DMS79 treated with DMSO at 0.1 percent for 48 hours (cell line): ENCODE measurements at places on chromosomes 6 and 20.

- no peak for DNase-seq
These were observed 133.8 kb downstream of the GMPR start for GRCh38 chr6:16372029-16372776.

DNA sequence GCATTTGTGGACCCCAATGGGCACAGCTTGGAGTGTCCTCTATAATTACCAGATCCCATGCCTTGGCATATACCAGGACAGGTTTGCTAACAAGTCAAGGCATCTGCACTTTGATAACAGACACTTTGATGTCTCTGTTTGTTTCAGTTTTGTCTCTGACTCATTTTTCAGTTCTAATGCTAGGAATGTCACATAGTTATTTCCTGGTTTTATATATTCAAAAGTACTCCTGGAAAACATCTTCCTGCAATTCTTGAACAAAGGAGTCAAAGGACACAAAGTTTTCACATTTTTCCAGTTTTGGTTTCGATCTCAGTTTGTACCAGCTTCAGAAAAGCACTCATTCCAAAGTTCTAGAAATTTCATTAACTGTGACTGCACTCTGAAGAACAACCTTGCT, 188.1 kb downstream of the FOXC1 start:
- DNase-seq = no peak

GRCh38 chr6:22878706-22879105, 309.3 kb downstream of the HDGFL1 start:
- no peak for DNase-seq

- no peak for DNase-seq
These were observed 417.5 kb downstream of the EYS start for GRCh38 chr6:65289491-65289890.

DNA sequence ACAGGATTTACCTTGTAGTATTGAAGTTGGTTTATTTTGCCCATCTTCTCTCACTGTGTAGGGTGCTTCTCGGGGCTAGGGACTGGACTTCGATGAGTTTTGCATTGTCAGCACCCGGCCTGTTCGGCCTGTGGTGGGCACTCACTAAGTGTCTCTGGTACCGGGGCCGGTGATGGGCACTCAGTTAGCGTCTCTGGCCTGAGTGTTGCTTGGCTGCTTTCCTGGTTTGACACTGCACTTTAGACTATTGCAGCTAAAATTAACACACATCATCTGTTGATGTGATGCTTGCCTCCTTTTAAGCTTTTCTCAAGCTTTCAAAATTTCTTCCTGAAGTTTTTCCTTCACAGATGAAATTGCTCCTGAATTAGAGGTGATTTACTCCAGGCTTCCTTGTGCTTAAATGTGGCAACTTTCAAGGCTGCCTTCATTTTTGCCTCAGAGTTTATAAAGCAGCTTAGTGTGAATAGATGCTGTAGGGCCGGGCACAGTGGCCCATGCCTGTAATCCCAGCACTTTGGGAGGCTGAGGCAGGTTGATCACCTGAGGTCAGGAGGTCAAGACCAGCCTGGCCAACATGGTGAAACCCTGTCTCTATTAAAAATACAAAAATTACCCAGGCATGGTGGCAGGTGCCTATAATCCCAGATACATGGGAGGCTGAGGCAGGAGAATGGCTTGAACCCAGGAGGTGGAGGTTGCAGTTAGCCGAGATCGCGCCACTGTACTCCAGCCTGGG, 41.7 kb upstream of the TULP4 start:
- no peak for DNase-seq

- peak; percentile 91 for DNase-seq
These were observed 101.5 kb upstream of the SLC24A3 start for GRCh38 chr20:19110881-19111460.

GRCh38 chr6:143323729-143324470, 126.6 kb downstream of the ADAT2 start:
- no peak for DNase-seq

GRCh38 chr6:108492131-108492766, 68.5 kb upstream of the FOXO3 start:
- DNase-seq = no peak

GRCh38 chr6:81166770-81167169, 585.7 kb downstream of the TENT5A start:
- DNase-seq = no peak

GRCh38 chr6:136226674-136227377, 23.3 kb downstream of the MTFR2 start:
- DNase-seq = no peak

- no peak for DNase-seq
These were observed 68.5 kb upstream of the ARMH2 start for GRCh38 chr6:24867104-24867703.

- peak; percentile 73 for DNase-seq
These were observed 57.9 kb downstream of the TRIM38 start for GRCh38 chr6:26020329-26021000.

GRCh38 chr6:148780918-148781436, 34.1 kb downstream of the UST start:
- no peak for DNase-seq

- DNase-seq = no peak
These were observed 105.5 kb upstream of the MYL9 start for GRCh38 chr20:36435592-36436541.

DNA sequence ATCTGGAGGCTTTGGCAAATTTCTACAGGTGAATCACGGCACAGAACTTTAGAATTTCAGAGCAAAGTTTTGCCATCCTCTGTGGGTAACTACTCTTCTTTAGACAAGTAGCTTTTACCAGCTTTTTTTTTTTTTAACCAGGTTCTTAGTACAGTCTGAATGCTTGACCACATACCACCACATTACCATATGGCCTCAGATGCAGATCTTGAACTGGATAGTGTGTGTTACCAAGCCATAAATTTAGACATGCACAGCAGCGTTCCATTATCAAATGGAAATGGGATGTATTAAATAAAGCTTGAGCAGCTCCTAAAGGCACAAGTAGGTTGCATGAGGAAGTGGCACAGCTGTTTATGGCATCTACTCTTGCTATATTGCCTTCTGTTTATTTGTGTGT, 38.3 kb upstream of the PRSS16 start:
- no peak for DNase-seq

- DNase-seq = peak; percentile 89
These were observed 117.4 kb downstream of the TTLL2 start for GRCh38 chr6:167442245-167442644.

DNA sequence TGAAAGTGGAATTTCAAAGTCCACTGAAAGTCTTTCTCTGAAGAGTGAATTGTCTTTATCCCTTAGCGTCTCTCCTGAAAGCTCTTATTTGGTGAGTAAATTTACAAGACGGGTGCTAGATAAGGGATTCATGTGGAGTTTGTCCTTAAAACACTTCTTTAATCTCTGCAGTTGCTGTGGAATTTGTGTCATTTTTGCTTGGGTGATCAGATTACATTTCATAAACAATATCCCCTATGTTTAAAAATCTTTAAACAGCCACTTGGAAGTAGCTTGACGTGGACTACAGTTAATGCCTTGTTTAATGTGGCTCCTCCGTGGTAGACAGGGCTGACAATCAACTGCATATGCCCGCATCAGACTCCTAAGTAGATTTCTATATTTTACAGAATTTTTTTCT, 175.4 kb upstream of the ZNF217 start:
- DNase-seq = no peak

- no peak for DNase-seq
These were observed 80.1 kb downstream of the PAK5 start for GRCh38 chr20:9758752-9759151.

GRCh38 chr6:33549196-33549595, 30.9 kb downstream of the BAK1 start:
- DNase-seq = no peak

GRCh38 chr6:157219201-157220200, 103.8 kb downstream of the TMEM242 start:
- no peak for DNase-seq

GRCh38 chr6:51045548-51045947, 226.9 kb downstream of the TFAP2B start:
- DNase-seq = no peak

- DNase-seq = no peak
These were observed 84.6 kb downstream of the PTPN1 start for GRCh38 chr20:50594591-50595432.

GRCh38 chr6:53983301-53983700, 127.9 kb upstream of the MLIP start:
- no peak for DNase-seq

DNA sequence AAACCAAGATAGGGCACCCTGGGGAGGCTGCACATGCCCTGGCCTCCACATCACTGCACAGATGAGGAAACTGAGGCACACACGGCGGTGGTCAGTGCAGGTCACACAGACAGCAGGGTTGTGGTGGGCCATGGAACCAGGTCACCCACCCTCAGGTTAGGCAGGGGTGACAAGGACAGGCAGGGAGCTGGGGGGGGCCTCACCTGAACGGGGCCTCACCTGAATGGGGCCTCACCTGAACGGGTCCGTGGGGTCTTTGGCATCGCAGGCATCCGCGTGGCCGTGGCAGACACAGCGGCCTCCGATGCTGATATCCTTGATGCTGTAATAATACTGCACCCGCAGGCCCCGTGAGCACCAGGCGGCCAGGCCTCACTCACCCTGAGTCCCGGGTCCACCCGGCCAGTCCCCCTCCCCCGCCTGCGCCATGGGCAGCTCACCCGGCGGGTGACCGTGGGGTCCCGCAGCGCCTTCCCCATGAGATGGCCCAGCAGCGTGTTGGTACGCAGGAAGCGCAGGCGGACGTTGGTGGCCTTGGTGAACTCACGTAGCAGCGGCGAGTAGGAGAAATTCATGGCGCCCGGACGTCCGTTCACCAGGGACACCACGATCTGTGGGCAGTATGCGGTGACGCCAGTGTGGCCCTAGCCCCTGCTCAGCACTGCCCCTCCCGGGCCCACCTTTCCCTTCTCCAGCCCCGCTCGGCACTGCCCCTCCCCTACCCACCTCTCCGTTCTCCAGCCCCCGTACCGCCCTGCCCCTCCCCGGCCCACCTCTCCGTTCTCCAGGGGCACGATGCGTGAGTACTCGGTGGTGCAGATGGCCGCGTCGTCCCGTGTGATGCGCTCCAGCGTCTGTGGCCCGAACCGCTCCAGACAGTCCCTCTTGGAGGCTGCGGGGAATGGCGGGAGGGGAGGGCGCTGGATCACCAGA, 15.4 kb downstream of the LAMA5 start:
- DNase-seq = no peak

- peak; percentile 35 for DNase-seq
These were observed 26.3 kb downstream of the SPDEF start for GRCh38 chr6:34529665-34530327.

- DNase-seq = no peak
These were observed 249.8 kb downstream of the SAMD5 start for GRCh38 chr6:147758303-147758702.

- no peak for DNase-seq
These were observed 487.3 kb upstream of the JARID2 start for GRCh38 chr6:14758421-14759081.

DNA sequence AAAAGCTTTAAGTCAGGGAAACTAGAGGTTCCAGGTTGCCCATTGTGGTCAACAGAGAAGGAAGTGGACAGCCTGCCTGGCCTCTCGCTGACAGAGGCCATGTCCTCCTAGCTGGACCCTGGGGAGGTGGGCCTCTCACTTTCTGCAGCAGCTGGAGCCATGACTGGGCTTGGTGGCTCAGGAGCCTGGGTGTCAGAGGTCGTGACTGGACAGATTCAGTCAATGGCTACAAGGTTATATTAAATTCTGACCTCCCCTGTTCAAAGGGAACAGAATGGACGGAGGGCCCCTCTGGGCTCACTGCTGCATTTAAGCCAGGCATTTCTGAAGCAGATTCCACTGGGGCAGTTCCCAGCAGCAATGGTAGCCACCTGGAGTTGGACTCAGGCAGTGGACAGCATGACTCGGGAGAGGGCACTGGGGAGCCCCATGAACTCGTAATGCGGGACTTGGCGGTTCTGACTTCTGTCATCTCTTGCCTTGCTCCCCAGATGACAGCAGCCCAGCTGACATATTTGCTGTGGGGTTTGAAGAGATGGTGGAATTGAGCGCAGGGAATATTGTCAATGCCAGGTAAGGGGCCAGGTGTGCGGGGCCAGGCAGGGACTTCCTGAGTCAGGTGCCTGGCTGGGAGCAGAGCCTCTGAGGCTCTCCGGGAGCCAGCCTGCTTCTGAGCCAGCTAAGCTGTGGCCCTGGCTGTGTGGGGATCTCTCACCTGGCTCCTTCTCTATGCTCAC, 86.7 kb downstream of the SYNJ2 start:
- DNase-seq = no peak

DNA sequence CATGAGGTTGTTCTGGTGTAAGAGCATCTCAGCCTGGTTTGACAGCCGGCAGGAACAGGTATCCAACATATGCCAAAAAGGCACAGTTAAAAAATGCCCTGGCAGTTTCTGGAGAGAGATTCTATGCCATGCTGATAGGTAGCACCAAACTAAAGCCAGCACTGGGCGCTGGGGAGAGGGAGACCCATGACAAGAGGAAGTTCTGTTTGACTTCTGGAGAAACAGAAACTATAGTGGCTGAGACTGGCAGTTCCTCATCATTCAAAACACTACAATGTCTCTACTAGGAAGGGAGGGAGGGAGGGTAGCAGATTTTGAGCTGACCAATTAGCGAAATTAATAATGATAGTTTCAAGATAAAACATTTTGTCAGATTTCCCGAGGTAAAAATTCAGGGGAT, 174.1 kb downstream of the ADAT2 start:
- no peak for DNase-seq

DNA sequence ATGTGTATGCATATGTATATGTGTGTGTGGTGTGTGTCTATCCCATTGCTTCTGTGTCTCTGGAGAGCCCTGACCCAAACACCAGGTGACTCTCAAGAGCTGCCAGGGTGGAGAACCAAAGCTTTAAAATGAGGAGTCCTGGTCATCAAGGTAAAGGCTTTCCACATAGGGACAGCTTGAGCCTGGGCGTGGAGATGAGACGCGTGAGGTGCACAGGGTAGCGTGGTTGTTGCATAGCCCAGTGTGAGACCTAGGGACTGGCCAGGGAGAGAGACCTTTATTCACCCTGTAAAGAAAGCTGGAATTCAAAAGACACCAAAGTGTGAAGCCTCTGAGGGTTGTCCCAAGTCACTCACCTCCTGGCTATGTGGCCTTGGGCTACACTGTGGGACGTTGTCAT, 149.1 kb downstream of the SYCP2 start:
- no peak for DNase-seq

- DNase-seq = no peak
These were observed 12.8 kb downstream of the HIVEP1 start for GRCh38 chr6:12024699-12025434.

DNA sequence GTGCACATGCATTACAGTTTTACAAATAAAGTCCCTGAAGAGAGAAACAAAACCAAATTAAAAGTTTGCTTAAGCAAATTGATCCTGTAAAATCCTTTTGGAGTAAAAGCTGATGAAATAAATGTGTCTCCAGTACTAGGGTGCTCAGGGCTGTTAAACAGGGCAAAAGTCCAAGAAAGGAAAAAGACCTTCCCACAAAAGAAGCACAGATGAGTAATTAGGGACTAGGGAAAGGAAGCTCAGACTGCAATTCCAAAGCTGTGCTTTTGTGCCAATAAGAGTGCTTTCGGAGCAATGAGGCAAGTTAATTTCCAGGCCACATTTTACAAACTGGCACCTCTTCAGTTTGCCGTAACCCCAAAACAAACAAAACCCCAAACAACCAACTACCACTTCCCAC, 10.4 kb upstream of the RNF182 start:
- no peak for DNase-seq

GRCh38 chr6:160088784-160089533, 32.7 kb upstream of the SLC22A1 start:
- DNase-seq = no peak

- DNase-seq = no peak
These were observed 77.1 kb downstream of the SGK1 start for GRCh38 chr6:134240665-134241431.
